ENCODE measurements at places on chromosomes 12 and 14. TPM values are rescaled to one million over a fixed set of nuclear protein-coding genes. Genes with fewer than 3 reads are reported as not detected.

DNA sequence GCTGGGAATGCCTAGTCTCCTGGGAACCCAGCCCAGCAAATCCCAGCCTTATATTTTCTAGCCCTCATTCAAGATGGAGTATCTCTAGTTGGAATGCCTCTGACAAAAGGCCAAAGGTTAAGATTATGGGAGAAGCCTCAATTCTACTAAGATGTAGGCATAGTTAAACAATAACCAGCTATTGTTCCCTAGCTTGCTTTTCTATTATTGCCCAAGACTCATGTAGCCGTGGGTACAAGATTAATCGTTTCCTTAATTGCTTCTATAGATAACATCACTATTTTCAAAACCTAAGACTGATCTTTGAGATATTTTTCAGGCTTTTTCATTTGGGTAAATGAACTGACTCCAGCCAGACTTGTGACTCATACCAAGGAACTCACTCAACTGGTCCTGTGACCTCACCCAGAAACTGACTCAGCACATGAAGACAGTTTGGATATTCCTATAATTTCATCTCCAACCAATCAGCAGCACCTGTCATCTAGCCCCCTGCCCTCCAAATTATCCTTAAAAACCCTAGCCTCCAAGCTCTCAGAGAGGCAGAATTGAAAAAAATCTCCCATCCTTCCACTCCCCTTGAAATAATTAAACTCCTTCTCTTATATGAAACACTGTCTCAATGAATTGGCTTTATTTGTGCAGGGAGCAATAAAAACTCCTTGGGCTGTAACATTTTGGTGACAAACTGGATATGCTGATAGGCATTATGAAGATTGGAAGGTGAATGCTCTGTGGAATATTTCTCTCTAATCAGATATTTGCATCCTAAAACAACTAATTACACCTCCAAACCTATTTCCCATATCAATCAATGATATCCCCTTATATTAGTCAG is 589.0 kb downstream of the C12orf50 start:
- H3K36me3 ChIP-seq = no peaks in the 10 kb centered on the region
- no peak overlapping the region for H3K4me3 ChIP-seq
- peak; percentile 48 for DNase-seq
- H3K4me1 ChIP-seq = no peaks in the 10 kb centered on the region

DNA sequence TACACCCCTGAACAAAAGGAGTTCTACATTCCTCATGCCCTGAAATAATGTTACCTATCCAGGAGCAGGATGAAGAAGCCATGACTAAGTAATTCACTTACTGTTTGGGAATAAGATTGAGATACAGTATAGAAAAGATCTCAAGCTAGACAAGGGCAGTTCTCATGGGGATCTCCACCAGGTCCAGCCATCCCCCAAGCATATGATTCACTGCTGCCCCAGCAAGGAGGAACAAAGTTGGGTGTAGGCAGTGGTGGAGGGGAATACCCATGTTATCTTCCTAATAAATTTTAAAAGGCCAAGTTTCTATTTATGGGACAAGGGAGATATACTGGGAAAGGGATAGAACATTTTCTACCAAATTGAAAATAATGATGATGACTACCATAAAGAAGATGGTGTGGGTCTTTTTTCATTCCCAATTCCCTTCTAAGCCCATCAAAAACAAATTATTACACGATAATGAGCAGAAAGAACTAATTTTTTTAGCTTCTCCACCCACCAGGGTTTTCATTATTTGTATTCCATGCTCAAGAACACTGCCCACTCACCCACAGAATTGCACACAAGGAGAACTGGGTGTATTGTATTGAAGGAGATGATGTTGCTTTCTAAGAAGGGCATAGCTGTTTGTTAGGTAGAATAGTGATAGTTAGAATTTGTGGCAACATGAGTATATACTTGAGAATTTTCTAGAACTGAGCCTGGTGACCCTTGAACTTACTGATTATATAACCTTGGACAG is 204.6 kb downstream of the BTG1 start:
- H3K27me3 ChIP-seq = no peaks in the 10 kb centered on the region
- H3K4me3 ChIP-seq = no peak overlapping the region
- DNase-seq = no peak
- H3K36me3 ChIP-seq = no peaks in the 10 kb centered on the region
- no peak overlapping the region for H3K27ac ChIP-seq
- no peaks in the 10 kb centered on the region for H3K4me1 ChIP-seq

Gene COCH
- 4.8 TPM for total RNA-seq

Gene RPGRIP1
- total RNA-seq = 0.11 TPM

Gene SDR9C7
- not detected for total RNA-seq

Data from adrenal gland (tissue), 19 donors.